IMR-90 (cell line): ENCODE measurements at places on chromosomes 7 and 10. TPM values are rescaled to one million over a fixed set of nuclear protein-coding genes. Genes with fewer than 3 reads are reported as not detected.

GRCh38 chr7:125661677-125662076 lies 732.1 kb upstream of the POT1 start:
- DNase-seq, result no peak

- DNase-seq, result no peak
Observed at GRCh38 chr7:110804501-110804900, 286.4 kb upstream of the LRRN3 start.

DNA sequence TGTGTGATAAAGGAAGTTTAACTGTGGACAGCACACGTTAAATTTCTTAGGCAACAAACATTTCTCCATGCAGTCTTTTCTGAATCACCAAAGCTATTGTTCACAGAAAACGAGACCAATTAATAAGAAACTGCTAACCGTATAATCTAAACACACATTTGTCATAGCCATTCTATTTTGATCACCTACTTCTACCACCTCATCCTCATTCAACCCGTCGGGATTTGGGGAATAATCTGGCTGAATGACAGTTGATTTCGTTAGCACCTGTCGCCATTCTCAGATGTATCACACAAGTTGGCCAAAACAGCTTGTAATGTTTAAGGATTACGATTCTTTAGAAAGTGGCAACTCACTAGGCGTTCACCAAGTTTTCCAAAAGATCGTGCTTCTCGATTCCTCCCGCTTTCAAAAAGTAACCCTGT lies 1.2 kb downstream of the EZH2 start:
- no peak for DNase-seq

DNA sequence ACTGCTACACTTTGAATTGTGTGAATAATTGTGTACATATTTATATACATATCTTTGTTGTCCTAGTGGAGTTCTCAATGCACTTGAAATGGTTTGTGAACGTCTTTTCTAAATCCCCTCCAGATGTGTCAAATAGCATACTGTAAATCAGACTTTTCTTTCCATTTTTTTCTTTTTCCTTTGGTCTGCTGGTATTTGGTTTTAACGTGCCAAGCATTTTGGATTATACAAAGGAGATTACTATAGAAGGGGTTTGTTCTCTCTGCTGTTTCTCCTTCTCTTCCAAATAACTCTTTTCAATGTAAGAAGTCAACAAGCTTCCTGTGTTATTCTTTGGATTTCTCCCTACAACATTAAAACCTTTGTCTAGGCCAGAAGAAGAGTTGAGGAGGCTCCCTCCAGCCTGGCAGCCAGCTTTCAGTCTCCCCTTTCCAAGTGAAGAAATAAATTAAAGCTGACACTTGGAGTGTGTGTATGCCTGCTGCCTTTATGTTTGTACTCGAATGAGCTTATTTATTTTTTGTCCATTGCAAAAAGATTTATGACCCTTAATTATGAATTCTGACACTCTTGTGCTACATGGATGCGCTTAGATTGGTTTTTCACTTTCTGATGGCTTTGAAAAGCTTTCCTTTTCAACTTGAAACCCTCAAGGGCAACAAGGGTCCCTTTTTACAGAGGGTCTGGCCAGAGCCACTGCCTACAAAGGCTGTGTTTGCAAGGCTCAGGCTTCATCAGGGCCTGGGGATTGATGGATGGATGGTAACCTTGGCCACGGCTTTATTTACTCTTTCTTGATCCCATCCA lies 107.8 kb downstream of the RAB18 start:
- DNase-seq, result no peak

- DNase-seq, result peak; percentile 81
Observed at GRCh38 chr7:100626530-100627237, 14.3 kb downstream of the MOSPD3 start.

- no peak for DNase-seq
Observed at GRCh38 chr10:90125456-90126255, 424.3 kb downstream of the KIF20B start.

Gene TECTB
- polyA plus RNA-seq, result not detected in 2 replicates
